EL (cell line): ENCODE measurements at places on chromosomes 16 and 17.

- DNase-seq: no peak
These were observed 8.8 kb upstream of the NR1D1 start for GRCh38 chr17:40108970-40109824.

DNA sequence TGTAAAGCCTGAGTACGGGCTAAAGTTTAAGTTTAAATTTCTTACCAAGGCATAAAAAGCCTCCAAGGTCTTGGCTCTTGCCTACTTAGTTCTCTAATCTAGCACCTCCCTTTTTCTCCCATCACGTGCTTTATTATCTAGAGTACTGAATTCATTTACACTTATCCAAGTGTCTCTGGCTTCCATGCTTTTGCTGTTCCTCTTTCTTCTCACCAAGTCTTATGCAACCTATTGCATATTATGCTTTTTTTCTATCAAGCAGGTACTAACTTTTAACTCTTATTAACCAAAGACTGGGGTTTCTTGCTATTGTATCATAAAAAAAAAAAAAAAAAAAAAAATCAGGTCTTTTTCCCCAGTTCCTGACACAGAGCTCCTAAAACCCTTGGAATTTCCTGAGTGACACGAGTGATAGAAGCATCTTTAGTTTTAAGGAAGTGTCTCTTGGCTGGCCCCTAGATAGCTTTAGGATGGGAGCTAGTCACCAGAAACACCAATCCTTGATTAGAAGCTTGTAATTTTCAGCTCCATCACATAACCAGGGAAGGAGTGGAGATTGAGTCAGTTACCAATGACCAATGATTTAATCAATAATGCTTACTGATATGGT, 44.9 kb downstream of the SSH2 start:
- no peak for DNase-seq

GRCh38 chr16:83925095-83925905, 26.4 kb downstream of the MLYCD start:
- no peak for DNase-seq

DNA sequence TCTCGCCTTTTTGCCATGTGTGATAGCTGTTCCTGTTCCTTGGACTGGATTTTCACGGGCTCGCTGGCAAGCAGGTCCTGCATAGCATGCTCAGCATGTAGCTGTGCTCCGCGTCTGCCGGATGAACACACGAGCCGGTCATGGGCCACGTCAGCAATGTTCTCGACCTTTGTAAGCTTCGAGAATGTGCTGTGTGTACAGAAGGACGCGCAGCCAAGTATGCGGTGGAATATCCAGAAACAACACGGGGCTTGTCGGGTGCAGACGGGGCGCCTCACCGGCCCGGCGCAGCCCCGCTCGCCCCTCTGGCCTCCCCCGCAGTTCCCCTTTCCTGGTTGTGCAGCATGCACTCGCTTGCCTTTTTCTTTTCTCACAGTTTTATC, 42.2 kb downstream of the RPTOR start:
- peak; percentile 62 for DNase-seq

GRCh38 chr16:30895627-30896260, 670 bp upstream of the CTF1 start:
- no peak for DNase-seq

DNA sequence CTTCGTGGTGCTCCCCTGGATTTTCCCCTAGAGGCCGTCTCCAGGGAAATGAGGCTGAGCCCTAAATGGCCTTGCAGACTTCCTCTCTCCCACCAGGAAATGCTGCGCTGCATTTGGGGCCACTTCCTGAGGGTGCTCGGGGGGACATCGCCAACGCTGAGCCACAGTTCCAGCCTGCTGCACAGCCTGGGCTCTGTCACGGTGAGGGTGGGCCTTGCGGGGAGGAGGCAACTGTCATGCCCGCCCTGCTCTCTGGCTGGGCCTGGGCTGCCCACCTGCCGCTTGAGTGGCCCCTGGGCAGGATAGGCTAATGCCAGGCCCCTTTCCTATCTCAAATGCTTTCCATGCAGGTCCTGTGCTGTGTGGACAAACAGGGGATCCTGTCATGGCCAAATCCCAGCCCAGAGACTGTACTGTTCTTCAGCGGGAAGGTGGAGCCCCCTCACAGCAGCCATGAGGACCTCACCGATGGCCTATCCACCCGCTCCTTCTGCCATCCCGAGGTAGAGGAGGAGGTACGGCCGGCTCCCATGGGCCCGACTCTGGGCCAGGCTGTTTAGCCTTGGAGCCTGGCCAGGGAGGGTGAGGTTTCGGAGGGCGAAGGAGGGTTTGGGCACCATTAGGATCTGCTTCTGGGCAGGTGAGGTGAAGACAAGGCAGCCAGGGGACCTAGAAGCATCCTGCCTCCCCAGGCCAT, 24.2 kb downstream of the CASKIN2 start:
- DNase-seq: no peak

DNA sequence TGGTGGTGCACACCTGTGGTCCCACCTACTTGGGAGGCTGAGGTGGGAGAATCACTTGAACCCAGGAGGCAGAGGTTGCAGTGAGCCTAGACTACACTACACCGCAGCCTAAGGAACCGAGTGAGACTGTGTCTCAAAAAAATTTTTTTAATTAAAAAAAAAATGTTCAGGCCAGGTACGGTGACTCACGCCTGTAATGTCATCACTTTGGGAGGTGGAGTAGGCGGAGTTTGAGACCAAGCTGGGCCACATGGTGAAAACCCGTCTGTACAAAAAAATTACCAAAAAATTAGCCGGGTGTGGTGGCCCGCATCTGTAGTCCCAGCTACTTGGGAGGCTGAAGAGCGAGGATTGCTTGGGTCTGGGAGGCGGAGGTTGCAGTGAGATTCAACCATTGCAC, 3.6 kb upstream of the FAM222B start:
- DNase-seq: no peak

DNA sequence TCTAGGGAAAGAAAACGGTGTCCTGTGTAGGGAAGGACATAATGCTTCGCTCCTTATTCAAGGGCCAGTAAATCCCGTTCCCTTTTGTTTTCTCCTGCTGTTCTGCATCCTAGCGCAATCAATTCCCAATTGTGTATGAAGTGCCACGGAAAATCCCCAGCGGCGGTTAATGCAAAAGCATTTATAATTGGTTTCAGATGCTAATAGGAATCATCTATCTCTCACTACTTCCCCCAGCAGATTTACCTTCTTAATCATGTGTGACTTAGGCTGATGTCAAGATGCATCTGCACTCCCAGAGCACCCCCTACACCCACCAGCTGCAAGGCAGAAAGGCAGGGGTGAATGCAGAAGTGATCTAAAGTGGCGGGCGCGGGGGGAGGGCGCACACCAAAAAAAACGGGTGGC, 32.7 kb upstream of the SSTR2 start:
- DNase-seq: no peak

DNA sequence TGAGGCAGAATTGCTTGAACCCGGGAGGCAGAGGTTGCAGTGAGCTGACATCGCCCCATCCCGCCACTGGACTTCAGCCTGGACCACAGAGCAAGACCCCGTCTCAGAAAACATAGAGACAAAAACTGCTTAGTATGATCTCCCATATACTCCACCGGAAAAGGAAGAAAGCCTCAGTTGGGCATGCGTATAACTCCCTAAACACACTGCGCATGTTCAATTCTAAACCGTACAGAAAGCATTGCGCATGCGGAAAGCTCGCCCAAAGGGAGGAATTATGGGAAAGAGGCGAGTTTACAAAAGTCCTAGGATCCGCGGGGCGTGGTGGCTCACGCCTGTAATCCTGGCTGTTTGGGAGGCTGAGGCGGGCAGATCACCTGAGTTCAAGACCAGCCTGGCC, 312.7 kb upstream of the ERCC4 start:
- DNase-seq: no peak

DNA sequence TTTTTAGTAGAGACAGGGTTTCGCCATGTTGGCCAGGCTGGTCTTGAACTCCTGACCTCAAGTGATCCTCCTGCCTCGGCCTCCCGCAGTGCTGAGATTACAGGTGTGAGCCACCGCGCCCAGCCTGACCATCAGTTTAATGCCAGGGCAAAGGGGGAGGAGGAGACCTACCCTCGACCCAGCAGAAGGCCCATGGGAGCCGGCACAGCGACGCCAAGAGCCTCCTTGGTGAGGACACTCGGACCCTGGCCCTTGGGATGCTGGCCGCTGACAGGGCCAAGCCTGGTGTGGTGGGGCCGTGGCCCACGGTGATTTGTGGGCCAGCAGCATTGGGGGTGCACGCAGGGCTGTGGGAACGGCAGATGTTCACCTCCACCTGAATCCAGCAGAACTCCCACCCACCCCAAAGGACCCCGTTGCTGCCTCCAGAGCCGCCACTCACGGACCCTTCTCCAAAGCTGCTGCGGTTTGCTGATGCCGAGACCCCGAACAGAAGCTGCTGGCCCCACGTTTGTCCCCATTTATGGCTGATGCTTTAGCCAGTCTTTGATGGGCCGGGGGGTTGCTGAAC, 20.0 kb downstream of the UTS2R start:
- DNase-seq: no peak

DNA sequence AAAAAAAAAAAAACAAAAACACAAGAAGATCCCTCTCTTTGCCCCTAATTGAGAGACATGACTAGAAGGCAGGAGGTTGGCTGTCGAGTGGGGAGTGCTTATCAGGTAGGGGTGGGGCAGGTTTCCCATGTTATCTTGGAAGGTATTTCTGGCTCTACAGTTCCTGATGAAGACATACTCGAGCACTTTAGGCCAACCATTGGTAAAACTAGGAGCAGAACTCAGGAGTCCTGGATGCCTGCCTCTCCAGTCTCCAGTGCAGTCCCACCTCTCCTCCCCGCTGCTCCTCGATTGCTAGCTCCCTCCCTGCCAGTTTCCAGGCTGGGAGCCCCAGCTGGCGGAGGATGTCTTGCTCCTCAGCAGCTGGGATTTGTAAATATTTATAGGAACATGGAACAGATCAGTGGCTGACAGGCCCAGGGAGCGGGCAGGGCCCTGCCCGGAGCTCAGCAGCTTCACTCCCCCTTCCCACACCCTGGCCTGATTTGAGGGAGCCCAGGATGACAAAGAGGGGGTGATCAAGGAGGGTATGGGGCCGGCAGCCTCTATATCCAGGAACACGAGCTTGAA, 11.4 kb upstream of the C1QL1 start:
- no peak for DNase-seq

- no peak for DNase-seq
These were observed 266.0 kb upstream of the SDK2 start for GRCh38 chr17:73910206-73910605.

- DNase-seq: no peak
These were observed 53.8 kb upstream of the TAC4 start for GRCh38 chr17:49901460-49902331.

GRCh38 chr17:71229070-71229469, 891.8 kb upstream of the SOX9 start:
- no peak for DNase-seq

- peak; percentile 92 for DNase-seq
These were observed at the start of gene FBXO47 for GRCh38 chr17:38967290-38967738. Gene FBXO47 (minus strand): TSS chr17:38967403. CDS start chr17:38963025, 4,378 bp downstream.

DNA sequence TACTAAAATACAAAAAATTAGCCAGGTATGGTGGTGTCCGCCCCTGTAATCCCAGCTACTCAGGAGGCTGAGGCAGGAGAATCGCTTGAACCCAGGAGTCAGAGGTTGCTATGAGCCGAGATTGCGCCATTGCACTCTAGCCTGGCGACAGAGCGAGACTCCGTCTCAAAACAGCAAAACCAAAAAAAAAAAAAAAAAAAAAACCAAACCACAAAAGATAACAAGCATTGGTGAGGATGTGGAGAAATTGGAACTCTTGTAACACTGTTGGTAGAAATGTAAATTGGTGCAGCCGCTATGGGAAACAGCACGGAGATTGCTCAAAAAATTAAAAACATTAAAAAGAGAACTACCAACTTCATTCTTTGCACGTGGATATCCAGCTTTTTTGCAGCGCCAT, 119.4 kb downstream of the OR1D5 start:
- no peak for DNase-seq

DNA sequence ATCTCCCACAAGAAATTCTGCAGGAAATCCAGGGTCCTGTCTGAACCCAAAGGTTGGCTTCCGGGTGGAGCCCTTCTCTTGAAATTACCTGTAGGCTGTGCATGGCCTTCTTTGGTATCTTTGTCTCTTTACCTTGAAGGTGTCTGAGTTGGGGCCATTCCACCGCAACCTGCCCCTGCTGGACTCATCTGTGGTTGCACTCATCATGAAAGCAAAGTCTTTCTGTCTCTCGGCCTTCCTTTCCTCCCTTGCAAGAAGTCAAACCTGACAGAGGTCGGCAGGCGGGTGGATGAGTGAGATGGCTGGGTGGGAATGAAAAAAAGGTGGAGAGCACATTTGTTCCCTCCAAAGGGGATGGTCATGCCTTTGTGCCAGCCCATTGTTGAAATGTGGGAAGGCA, 25.1 kb downstream of the SALL1 start:
- no peak for DNase-seq

GRCh38 chr16:57364143-57364542, 5.6 kb downstream of the CCL22 start:
- DNase-seq: no peak

DNA sequence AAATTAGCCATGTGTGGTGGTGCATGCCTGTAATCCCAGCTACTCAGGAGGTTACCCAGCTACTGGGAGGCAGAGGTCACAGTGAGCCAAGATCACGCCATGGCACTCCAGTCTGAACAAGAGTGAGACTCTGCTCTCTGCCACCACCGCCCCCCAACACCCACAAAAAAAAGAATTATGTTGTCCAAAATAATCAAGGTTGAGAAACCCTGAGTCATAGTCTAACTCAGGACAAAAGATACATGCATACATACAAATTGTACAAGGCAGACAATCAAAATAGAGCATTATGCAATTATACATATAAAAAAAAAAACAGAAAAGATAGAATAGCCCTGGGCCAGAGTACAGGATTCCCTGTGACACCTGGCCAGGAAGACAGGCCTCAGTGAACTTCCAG, 6.6 kb upstream of the KPNB1 start:
- DNase-seq: no peak

- DNase-seq: no peak
These were observed 36.8 kb upstream of the CBFA2T3 start for GRCh38 chr16:89013692-89014402.

GRCh38 chr16:31008149-31008548, 2.3 kb downstream of the STX1B start:
- peak; percentile 87 for DNase-seq

GRCh38 chr17:61478026-61478789, 26.0 kb downstream of the TBX4 start:
- DNase-seq: no peak

DNA sequence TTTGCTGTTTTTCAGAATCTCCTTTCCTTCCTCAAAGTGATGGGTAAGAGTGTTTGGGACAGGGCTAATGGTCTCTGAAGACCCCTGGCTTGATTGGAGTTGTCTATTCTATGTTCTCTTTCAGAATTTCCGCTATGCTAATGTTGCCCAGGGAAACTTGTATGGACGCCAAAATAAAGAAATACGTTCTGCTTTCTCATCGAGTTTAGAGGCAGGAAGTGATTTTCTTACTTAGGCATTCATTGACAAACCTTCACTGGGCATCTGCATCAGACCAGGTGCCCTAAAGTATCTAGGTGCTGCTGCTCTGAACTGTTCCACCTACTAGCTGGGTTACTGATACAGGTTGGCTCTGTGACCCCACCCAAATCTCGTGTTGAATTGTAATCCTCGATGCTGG, 787.9 kb upstream of the EEF2KMT start:
- DNase-seq: no peak

- no peak for DNase-seq
These were observed 5.3 kb downstream of the PRR15L start for GRCh38 chr17:47952171-47953021.
